ELF-1 (cell line): ENCODE measurements at places on chromosomes 2 and 18.

GRCh38 chr2:150548527-150548926, 61.1 kb upstream of the RND3 start:
- peak; percentile 9 for DNase-seq

DNA sequence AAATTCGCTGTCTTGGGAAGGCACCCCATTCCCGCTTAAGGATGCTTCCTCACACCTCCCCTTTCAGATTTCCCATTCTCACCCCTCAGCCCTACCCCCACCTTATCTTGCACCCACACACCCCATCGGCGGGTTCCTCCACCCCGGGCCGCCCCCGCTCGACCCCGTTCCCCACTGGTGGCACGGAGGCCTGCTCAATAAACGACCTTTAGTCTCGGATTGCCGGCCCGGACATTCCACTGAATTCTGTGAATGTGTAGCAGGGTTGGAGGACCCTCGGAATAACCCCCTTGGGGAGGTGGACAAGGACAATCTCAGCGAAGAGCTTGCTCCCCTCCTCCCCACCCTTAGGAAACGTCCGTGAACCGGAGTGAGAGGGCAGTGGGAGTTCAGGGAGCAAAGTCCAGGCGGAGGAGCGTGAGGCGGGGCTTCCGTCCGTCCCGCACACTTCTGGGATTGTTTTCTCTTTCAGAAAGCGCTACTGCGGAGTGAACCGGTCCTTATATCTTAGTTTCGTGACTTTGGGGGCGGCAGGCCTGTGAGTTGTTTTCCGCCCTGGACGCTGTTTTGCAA, 2.8 kb upstream of the LBX2 start:
- DNase-seq = peak; percentile 29

- no peak for DNase-seq
Measured at GRCh38 chr18:61337527-61337926, 4.3 kb downstream of the CDH20 start.

DNA sequence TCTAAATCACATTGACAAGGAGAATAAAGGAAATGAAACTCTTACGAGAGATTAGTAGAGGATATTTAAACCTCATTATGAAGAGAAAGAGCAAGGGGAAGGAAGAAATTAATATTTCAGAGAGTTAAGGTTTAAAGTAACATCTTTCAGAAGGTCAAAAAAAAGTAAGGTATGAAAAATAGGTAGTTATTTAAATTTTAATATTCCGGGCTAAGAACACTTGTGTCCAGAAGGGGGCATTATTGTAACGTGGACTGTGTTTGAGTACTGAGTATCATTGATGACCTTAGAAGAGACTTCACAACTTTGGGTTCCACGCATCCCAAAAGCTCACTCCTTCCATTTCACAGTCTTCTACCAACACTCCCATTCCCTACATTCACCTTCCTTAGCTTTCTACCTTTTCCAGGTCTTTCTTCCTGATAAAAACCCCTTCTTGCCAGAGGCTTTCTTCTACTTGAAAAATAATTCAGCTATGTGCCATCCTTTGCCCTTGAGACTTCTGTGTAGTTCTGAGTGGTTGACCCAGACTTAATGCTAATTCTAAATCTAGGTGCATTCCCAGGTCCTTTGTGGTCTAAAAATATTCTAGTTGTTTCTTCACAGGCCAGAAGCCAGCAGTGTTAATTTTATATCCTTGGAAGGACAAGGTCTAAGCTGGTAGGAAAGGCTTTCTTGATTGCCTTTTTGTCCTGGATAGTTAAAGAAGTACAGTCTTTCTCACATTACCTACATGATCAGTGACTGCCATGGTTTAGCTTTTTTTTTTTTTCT, 16.5 kb downstream of the DYNC1I2 start:
- DNase-seq = no peak

DNA sequence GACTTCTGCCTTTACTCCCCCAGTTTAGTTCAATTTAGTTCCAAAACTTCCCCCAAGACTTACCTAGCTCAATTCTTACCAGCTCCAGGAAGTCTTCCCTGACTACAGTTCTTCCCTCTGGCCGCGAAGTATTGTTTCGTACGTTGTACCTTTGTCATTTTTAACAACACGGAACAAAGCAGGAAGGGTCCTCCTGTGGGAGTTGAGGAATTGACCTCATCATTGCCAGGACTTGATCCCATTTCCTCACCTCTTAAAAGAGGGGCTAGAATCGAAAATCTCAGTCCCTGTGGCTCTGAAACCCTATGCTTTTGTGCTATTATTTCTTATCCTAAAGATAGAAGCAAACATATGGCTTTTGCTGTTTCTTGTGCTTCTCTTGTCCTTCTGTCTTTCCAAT, 187.1 kb downstream of the MYO3B start:
- no peak for DNase-seq

- DNase-seq = no peak
Measured at GRCh38 chr18:35811896-35812295, 160.6 kb upstream of the RMP24 start.

- no peak for DNase-seq
Measured at GRCh38 chr2:42216694-42217093, 47.5 kb downstream of the EML4 start.

DNA sequence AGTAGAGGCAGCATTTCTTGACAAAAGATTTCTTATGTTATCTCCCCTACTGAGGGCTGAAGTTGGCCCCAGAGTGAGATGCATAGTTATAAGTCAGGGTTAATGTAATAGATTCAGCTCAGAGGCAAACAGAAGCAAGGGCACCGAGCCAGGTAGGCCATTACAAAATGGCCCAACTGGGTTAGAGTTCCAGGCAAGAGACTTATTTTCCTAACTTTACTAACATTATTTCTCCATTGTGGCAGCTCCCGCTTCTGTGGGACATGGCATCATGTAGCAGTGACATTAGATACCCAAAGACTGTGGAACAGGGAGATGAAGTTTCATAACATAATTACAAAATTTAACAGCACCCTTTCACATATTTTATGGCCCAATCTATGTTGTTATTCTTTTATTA, 27.1 kb downstream of the TSPYL6 start:
- no peak for DNase-seq

DNA sequence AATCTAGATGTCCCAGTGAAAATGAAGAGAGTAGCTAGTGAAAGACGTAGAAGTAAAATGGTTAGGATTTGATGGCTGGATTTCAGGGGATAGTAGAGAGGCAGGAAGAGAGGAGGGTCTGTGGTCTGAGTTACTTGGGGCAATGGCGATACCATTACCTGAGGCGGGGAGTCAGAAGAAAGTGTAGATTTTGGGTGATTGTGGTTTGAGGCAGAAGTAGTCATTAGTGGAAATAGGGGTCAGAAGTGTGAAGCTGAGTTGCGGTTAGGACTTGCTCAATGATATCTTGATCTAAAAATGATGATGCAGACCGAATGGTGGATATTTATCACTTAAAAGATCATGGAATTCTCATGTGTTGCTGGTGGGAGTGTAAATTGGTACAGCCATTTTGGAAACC, 41.0 kb downstream of the CEP192 start:
- no peak for DNase-seq

GRCh38 chr2:131055169-131056065, 37.8 kb downstream of the FAM168B start:
- DNase-seq = no peak

GRCh38 chr18:12880541-12880910, 3.5 kb downstream of the PTPN2 start:
- no peak for DNase-seq

DNA sequence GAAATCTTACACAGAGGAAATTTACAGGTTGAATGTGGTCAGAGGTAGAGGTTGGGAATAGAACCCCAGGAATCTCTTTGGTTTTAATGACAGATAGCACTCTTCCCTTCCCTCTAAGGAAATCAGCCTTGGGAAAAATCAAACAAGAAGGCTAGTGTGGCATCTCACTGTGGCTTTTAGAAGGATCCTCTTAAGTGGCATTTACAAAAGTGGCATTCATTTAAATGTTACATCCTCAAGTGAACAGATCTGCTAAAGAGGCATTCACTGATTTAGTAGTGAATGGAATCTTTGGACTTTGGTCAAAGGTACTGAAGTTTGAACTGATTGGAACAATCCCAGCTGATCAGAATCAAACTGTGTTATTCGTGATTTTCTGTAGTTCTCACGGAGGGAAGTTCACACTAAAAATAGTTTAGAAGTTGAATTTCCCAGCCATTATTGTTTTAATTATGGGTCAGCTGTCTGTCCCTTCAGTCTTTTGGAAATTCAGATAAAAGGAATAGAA, 136.5 kb upstream of the FN1 start:
- no peak for DNase-seq

GRCh38 chr2:143513081-143513480, 383.9 kb downstream of the ARHGAP15 start:
- peak; percentile 80 for DNase-seq

GRCh38 chr2:229920011-229920641, 1.7 kb downstream of the TRIP12 start:
- peak; percentile 40 for DNase-seq

GRCh38 chr2:229071292-229071976, 199.7 kb downstream of the PID1 start:
- no peak for DNase-seq

- DNase-seq = no peak
Measured at GRCh38 chr2:107735201-107735600, 91.5 kb upstream of the RGPD4 start.

- no peak for DNase-seq
Measured at GRCh38 chr2:238883421-238883901, 35.6 kb downstream of the TWIST2 start.

- no peak for DNase-seq
Measured at GRCh38 chr2:137983581-137983980, 19.3 kb downstream of the HNMT start.

DNA sequence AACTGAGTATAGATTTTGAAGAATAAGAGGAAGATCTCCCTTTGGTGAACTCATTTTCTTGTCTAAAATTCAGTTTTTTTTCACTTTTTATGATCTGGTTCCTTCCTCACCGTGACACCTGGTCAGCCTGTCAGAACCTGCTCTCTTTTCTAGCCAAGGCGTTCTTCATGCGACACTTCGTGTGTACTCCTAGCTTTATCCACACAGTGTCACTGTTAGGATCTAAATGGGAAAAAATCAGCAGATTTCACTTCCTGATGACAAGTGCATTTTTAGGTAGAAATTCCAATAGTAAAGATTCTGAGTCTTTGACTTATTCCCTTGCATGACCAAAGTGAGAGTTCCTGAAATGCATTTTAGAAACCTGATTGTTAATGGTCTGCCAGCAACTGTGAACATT, 89.8 kb downstream of the KLHL14 start:
- DNase-seq = no peak

DNA sequence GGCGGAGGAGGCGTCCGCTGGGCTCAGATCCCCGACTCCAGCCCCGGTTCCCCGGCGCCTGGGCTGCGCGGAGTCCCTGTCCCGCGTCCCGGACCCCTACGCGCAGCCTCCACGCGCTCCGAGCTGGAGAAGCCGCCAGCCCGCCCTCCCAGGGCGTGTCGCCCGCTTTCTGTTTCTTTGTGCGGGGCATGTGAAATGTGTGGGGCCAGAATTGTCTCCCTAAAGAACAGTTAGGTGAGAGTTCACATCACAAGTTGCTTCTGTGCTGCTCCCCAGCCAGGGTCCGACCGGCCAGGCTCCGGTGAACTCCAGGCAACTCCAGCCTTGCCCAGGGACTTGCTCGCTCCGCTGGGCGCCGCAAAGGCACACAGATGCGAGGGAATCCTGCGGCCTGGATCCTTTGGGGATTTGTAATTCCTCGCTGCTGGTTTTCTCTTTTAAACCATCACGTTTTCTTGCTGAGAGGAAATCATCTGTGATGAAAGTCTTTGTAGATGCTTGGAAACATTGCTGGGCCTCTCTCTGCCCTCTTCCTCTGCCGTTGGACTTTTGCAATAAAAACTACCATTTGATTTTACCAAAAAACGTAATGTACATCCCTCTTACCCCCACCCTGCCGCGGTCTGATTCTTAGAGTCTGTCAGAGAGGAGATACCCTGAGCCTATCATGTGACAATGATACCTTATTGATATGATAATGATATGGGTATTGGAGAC, 631 bp downstream of the GYPC start:
- DNase-seq = peak; percentile 67

DNA sequence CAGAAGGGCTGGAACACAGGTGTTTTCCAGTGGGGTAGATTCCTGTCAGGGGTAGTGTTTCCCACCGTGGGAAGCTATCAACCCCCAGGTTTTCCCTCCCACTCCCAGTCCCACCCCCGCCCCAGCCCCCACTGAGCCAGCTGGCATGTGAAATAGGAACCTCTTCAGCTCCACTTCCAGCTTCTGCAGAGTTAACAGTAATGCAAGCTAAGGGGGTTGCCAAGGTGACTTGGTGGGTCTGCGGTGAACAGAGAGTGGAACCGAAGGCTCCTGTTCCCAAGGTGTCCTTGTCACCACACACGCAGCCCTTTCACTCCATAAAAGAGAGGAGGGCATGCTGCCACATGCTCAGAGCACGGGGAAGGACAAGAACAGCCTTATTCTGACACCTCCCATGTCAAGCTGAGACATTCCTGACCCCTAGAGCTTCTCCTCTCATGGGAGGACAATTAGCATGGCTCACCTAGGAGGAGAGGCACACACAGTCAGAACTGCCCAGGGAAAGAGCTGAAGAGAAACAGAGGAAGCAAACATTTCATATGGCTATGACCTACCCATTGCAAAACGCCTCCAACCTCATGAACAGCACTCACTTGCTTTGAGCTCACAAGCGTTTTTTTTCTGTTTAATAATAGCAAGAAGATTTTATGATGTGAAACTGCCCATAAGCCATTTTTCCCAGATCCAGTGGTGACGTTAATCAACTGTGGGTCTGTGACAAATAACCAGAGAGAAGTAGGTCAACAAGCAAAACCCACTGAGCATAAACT, 39.8 kb upstream of the TBC1D8 start:
- no peak for DNase-seq

GRCh38 chr2:113260991-113261390, 17.7 kb downstream of the PAX8 start:
- no peak for DNase-seq

GRCh38 chr2:113157897-113158753, 15.6 kb upstream of the PSD4 start:
- DNase-seq = no peak

DNA sequence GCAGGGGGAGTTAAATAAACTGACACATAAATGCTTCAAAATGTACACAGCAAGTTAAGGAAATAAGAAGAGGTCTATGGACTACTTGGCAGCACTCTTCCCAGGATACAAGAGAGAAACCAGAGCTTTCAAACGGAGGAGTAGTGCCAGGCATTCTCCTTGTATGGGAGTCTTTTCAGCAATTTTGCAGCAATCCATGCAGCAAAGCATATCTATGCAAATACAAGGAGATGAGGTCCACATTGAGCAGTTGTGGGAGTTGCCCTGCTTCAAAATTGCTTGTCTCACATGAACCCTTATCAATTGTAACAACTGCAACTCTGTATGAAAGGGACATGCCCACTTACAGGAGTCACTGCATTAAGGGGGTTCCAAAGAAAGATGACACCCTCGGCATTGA, 37.8 kb downstream of the SCN9A start:
- no peak for DNase-seq

- peak; percentile 46 for DNase-seq
Measured at GRCh38 chr18:10249270-10249669, 205.2 kb upstream of the APCDD1 start.

GRCh38 chr2:180604077-180604476, 376.3 kb upstream of the UBE2E3 start:
- peak; percentile 3 for DNase-seq

- no peak for DNase-seq
Measured at GRCh38 chr18:63346031-63346430, 21.0 kb downstream of the KDSR start.

GRCh38 chr18:72246076-72246475, 298.1 kb downstream of the CBLN2 start:
- no peak for DNase-seq
